ENCODE measurements at places on chromosomes 12 and 14.

DNA sequence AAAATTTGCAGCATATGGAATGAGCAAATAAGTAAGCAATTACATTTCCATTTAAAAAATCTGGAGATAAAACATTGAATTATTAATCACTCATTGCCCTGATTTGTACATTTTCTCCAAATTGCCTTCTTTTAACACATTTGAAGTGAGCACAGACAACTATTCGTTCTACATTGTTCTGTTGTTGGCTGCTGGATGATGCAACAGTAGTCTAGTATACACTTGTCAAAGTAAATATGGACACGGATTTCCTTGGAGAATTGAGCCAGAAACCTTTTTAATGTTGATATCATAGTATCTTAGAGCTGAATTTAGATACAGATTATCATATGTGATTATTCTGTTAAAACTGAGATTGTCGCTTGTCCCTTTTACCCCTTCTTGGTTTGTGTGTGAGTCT is 188.2 kb downstream of the FUT8 start:
- no peak for DNase-seq

DNA sequence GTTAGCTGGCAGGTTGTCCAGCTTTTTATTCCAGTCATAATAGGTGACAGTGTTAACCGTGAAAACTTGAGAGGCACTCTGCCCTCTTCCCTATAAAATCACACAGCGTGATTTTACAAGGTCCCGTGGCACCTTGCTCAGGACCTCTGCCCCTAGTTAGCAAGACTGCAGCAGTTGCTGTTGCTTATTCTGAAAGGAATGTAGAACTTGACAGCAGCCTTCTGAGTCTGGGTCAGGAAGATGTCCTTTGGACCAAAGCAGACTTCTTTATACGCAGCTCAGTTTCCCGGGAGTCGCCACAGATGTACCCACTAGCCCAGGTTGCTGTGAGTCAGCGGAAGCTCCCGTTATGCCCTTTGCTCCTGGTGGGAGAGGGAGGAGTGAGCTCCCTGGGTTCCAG is 13.2 kb downstream of the PRKAB1 start:
- no peak for DNase-seq

DNA sequence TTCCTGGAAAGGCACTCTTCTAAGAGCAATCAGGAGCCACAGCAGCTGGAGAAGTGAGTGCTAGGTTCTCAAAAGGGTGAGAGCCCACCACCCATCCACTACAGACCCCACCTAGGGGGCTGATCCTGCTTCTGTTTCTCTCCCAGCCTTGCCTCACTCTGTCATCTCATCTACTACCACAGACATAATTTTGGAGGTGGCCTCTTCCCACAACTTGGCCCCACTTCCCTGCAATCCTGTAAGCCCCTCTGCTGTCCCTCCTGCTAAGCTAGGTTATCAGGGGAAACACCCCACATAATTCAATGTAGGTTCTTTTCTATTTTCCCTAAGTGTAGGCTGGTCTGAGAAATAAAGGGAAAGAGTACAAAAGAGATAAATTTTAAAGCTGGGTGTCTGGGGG is 16.5 kb downstream of the KRT76 start:
- DNase-seq, result no peak

- no peak for DNase-seq
These were observed 20.4 kb downstream of the DLK1 start for GRCh38 chr14:100747021-100747586.

- no peak for DNase-seq
These were observed 37.9 kb downstream of the PELI2 start for GRCh38 chr14:56156096-56156495.

- DNase-seq, result no peak
These were observed 17.5 kb downstream of the IQSEC3 start for GRCh38 chr12:84056-84455.

DNA sequence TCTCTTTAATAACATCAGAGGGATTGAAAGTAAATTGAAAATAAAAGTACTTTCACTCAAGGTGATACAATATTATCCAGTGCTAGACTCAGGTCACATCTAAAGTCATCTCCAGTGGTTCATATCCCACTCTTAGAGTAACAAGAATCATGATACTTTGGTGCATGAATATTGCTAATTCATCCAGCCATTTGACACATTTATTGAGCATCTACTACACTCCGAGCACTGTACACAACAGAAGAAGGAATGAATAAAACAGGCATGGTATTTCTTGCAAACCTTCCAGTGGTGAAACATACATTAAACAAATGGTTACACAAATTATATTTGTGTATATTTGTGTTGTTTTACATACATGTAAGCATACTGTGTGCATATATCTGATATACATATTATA is 116.0 kb upstream of the TMCC3 start:
- no peak for DNase-seq

DNA sequence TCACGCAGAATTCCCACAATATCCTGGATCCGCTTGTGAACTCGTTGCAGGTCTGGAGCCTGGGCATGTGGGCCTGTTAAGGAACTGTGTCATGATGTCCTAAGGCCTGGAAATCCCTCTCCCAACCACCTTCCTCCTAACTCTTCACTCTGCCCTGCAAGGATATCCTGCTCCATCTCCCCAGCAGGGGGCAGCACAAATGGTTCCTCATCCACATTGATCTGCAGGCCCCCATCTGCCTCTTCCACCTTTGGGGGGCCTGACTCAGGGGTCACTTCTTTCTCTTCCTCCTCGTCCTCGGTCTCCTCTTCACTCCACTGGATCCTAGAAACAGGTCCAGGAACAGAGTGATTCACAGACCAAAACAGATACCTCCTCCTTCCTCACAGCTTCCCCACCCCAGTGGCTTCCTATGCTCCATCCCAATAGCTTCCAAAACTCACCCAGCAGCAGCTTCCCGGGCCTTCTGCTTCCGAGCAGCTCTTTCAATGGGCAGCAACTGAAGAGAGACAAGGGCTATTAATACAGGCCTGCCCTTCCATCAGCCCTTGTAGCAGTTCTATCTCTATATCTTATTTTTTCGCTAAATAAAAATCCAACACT is 4.5 kb downstream of the NOP2 start:
- DNase-seq, result no peak

GRCh38 chr12:117100251-117100650 is 1.0 kb upstream of the TESC start:
- DNase-seq, result no peak

DNA sequence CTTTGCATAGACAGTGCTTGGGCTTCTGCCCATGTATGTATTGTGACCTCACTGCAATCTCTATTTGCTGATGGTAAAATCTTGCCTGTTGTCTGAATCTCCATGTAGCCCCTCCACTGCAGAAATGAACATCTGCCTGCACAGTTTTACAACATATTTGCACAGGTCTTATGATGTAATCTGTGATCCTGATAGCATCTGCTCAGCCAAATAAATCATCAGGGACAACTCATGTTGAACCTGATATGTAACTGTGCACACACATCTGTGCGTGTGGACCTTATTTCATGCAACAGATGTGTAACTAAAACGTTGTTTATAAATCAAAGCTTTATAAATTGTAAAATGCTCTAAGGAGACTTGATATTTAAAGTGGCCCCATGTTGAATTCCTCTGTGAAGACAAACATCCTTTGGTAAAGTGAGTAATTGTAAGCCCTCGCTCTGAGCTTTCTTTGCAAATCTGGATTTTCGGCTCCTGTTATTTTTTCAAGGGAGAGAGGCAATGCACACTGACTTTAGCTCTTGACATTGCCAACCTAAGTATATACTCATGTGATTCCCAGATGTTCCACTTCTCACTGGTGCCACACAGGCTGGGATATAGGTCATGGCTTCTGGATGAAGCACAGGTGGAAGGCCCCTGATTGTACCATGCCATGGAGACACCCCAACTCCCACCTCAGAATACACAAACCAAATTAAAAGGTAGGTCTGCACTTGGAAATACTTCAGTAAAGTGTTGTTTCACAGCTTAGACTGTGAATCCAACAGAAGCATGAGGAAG is 371.3 kb downstream of the GRIN2B start:
- no peak for DNase-seq

DNA sequence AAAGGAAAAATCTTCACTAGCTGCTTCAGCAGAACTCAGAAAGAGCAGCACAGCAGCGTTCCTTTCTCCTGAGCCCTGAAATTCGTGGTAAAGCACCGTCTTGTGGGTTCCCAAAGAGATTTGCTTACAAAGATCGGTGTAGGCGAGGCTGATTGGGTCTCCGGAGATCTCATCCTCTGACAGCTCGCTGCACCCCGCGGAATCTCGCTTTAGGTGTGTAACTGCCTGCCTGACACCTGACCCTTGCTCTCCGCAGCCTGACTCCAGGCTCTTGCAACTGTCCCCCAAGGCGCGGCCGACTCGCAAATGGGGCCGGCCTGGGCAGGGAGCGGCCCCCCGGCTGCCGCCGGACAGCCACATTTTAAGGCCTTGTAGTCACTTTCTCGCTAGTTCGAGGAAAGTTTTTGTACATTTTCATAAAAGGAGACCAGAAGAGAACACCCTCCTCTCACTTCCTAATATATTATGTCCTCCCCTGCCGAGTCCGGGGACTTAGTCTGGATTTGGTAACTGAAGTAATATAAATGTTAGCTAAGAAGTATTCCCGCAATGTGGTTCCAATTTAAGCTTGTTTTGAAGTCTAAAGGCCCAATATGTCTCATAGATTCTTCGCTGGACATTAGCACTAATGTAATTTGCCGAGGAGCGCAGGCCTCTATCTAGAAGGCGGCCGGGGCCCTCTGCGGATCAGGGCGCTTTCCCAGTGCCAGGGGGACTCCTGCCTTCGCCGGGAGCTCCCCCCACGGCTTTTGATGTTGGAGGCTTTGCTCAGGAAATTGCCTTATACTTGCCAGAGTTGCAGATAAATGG is 177.3 kb upstream of the CDKN3 start:
- DNase-seq, result no peak

- no peak for DNase-seq
These were observed 54.2 kb downstream of the RPAP3 start for GRCh38 chr12:47651368-47652254.

DNA sequence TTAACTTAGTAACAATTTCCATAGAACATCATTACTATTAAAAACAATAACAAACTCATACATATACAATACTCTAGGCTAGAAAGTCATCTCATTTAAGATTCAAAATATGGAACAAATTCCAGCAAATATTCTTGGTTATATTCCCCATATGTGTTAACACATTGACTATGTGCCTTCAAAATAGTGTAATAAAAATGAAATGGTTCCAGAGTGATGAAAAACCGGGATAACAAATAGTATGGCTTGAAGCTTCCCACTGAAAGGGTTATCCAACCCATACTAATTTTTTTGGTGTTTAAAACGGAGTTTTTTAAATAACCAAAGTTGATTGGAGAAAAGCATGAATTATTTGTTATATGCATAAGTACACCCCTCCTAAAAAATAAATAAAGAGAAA is 5.3 kb downstream of the LRIG3 start:
- DNase-seq, result no peak

GRCh38 chr12:51285843-51286242 is 15.6 kb upstream of the SMAGP start:
- no peak for DNase-seq

DNA sequence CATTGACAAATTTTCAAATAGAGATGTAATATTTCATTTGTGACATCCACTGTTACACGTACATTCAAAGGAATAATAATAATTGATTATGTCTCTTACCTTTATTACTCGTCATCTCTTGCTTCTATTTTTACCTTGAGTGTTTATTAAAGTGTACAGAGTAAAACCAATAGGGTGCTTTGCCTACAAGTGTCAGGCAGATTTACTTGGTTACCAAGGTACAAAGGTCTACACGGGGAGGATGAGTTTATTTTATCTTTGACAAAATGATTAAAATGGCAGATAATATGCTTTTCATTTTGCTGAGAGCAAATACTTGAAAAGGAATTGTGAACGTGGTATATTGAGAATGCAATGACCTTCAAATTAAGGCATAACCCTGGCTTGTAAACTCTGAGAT is 137.8 kb upstream of the SOX5 start:
- DNase-seq, result no peak

DNA sequence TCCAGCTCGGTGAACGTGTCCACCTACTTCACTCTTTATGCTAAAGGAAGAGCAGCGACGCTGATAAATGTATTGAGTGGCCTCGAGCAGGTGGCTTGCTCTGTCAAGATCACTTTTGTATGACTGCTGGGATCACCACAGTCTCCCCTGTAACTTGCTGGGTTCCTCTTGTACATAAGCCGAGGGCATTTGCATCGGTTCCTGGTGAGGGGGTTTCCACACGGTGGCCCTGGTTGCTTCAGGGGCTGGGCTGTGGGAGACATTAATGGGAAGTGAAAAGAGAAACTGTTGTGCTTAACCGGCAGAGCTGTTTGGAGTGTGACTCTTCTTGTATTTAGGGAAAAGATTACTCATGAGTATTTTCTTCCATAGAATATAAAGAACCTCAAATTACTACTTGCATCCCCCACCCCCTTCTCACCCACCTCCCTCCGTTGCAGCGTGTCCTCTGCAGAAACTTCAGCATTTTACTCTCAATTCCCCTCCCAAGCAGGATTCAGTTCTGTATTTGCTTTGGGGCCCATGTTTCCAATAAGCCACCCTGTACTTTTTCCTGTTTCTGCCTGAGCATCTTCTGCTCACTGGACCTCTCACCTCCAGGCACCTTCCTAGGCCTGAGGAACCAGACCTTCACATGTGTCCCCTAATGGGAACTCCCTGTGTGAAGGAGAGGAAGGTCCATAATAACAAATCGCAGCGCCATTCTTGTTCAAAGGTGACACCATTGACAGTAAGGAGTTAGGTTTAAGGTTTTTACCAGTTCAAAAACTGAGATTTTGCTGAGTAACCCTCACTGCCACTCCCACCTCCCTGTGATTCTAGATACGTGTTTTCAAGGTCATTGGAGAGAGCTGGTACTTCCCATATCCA is 187.0 kb downstream of the ETV6 start:
- DNase-seq, result no peak

DNA sequence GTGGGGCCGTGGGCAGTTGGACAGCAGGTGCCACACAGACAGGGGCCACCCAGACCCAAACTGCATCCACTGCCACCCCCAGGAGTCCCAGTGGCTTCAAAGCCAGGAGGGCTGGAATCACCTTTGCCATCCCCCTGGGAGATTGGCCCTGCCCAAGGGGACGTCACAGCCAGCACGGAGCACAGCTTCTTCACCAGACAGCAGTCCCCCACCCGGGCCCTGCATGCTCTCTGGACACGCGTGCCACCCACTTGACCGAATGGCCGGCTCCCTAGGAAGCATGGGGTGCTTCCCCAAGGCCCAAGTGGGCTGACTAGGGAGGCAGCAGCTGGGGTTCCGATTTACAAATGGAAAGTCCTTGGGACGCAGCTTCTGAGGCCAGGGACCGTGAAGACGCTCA is 17.3 kb downstream of the DHX37 start:
- DNase-seq, result no peak

- DNase-seq, result no peak
These were observed 232.1 kb downstream of the CACNA1C start for GRCh38 chr12:2284857-2285256.
